Type B pancreatic cell (in vitro differentiated cells): ENCODE measurements at places on chromosomes 6 and 20.

- H3K4me3 ChIP-seq: no peak overlapping the region
- H3K27me3 ChIP-seq: no peaks in the 10 kb centered on the region
- peaks cover 4% of the 10 kb centered on the region for H3K4me1 ChIP-seq
- no peak overlapping the region for H3K27ac ChIP-seq
- no peaks in the 10 kb centered on the region for H3K36me3 ChIP-seq
Measured at GRCh38 chr6:19434065-19434464, 403.1 kb upstream of the ID4 start.

- DNase-seq: no peak
- no peaks in the 10 kb centered on the region for H3K36me3 ChIP-seq
- H3K27ac ChIP-seq: no peak overlapping the region
Measured at GRCh38 chr6:156735751-156736150, 41.4 kb upstream of the ARID1B start.

GRCh38 chr6:23534351-23534750 is 591.7 kb upstream of the NRSN1 start:
- peaks cover 3% of the 10 kb centered on the region for H3K36me3 ChIP-seq
- no peak overlapping the region for H3K4me3 ChIP-seq
- H3K27ac ChIP-seq: no peak overlapping the region

GRCh38 chr20:21214431-21214830 is 88.5 kb downstream of the KIZ start:
- H3K27ac ChIP-seq: no peak overlapping the region
- no peaks in the 10 kb centered on the region for H3K4me1 ChIP-seq
- H3K36me3 ChIP-seq: no peaks in the 10 kb centered on the region
- H3K4me3 ChIP-seq: no peak overlapping the region
- no peak for DNase-seq

DNA sequence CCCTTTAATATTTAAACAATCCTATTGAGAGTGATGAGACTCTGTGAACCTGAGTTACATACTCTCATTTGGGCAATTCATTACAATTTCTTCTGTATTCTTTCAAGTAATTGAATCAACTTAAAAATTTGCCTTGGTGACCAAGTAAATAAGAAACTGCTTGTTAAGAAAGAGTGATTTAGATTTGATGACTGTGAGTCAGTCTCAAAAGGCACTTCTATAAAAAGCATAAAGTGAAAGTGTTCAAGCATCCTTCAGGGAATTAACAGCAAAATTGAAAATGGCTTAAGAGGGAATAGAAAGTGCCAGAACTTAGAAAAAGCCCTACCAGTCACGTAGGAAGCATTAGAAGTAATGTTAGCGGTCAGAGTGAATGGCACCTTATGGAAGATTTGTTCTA is 654.7 kb downstream of the EPM2A start:
- H3K27me3 ChIP-seq: peaks cover 5% of the 10 kb centered on the region
- DNase-seq: no peak
- H3K4me1 ChIP-seq: no peaks in the 10 kb centered on the region
- no peak overlapping the region for H3K4me3 ChIP-seq
- H3K27ac ChIP-seq: no peak overlapping the region
- H3K36me3 ChIP-seq: no peaks in the 10 kb centered on the region

GRCh38 chr6:31575335-31575901 is at the start of gene TNF:
Gene TNF (plus strand): TSS chr6:31575565. CDS start chr6:31575742, 177 bp downstream.
- peaks cover 26% of the 10 kb centered on the region for H3K27me3 ChIP-seq
- H3K4me1 ChIP-seq: peaks cover 1% of the 10 kb centered on the region
- H3K36me3 ChIP-seq: no peaks in the 10 kb centered on the region
- no peak for DNase-seq

- H3K4me1 ChIP-seq: peaks cover 5% of the 10 kb centered on the region
- no peak overlapping the region for H3K4me3 ChIP-seq
- no peak for DNase-seq
- peak overlapping the region; percentile 5 for H3K27ac ChIP-seq
- peaks cover 6% of the 10 kb centered on the region for H3K36me3 ChIP-seq
Measured at GRCh38 chr6:154337406-154338005, 19.1 kb downstream of the IPCEF1 start.
